ENCODE measurements at places on chromosomes 11 and 22.

DNA sequence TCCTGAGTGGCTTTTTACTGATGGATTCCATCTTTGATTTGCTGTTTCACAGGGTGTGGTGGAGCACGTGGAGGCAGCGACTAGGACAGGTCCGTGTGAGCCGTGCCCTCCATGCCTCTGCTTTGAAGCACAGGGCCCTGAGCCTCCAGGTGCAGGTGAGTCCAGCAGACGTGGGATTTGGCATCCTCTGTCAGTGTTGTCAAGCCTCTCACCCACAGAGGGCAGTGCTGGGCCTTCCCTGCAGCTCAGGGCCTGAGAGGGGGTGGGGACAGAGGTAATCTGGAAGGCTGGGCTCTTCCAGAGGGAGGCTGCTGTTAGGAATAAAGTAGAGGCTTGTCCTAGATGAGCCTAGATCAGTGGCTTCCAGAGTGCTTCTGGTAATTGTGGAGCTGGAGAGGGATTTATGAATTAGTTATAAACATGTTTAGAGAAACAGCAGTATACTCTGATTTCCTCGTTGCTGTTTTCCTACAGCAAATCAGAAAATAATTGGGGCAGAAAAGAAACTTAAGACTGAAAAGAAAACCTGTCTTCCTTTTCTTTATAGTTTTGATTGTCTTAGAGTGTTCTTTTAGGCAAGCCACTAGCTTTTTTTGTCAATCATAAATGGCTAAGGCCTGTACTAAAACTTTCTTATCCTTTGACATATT, 65.0 kb downstream of the SFI1 start:
- DNase-seq, result no peak

GRCh38 chr22:44561139-44561840, 63.3 kb upstream of the RTL6 start:
- DNase-seq, result no peak

GRCh38 chr22:36740716-36741115, 35.2 kb downstream of the IFT27 start:
- DNase-seq, result no peak

DNA sequence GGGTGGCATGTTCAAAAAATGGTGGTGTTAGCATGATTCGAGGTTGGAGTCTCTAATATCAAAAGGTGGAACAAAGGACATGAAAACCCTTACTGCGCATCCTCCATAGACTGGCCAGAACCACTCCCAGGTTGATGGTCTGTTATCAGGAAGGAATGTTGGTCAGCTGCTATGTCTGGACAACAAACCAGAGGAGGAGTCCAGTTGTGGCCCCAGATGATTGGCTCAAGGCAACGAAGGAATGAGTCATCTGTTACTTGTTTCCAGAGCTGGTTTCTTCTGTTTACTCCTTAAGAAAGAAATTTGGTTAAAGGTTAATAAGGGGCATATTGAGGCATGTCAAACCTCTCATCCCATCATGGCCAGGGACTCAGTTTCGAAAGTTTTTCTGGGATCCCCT, 56.8 kb upstream of the GRIA4 start:
- no peak for DNase-seq

GRCh38 chr11:74090701-74091100, 80.1 kb downstream of the C2CD3 start:
- no peak for DNase-seq

GRCh38 chr22:22369964-22370270, 125.3 kb downstream of the VPREB1 start:
- DNase-seq, result no peak

GRCh38 chr11:104713401-104713800, 184.9 kb downstream of the CASP12 start:
- no peak for DNase-seq

DNA sequence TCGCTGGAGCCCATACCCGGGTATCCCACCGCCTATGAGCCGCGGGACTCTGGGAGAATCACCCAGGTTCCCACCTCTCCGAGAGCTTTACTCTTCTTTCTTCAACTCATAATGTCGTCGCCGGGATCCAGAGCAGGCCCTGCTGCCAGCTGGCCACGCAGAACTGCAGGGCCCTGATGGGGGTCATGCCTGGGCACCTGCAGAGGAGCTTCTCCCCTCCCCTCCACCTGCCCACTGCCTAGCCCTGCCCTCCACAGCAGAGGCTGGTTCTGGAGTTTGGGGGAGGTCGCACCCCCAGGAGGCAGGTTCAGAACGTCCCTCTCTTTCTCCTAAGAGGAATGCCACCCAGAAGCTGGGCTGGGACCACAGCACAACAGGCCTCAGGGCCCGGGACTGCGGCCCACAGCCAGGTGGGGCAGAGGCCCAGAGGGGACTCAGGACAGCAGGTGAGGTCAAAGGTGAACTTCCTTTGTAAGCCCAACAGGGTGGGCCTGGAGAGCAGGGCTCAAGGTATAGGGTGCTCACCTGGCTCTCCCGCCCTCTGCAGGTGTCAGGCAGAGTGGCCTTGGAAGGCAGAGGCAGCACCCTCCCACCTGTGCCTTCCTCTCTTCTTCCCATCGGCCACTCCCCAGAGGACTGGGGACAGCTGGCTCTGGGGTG, 1.9 kb downstream of the SLC25A45 start:
- no peak for DNase-seq

DNA sequence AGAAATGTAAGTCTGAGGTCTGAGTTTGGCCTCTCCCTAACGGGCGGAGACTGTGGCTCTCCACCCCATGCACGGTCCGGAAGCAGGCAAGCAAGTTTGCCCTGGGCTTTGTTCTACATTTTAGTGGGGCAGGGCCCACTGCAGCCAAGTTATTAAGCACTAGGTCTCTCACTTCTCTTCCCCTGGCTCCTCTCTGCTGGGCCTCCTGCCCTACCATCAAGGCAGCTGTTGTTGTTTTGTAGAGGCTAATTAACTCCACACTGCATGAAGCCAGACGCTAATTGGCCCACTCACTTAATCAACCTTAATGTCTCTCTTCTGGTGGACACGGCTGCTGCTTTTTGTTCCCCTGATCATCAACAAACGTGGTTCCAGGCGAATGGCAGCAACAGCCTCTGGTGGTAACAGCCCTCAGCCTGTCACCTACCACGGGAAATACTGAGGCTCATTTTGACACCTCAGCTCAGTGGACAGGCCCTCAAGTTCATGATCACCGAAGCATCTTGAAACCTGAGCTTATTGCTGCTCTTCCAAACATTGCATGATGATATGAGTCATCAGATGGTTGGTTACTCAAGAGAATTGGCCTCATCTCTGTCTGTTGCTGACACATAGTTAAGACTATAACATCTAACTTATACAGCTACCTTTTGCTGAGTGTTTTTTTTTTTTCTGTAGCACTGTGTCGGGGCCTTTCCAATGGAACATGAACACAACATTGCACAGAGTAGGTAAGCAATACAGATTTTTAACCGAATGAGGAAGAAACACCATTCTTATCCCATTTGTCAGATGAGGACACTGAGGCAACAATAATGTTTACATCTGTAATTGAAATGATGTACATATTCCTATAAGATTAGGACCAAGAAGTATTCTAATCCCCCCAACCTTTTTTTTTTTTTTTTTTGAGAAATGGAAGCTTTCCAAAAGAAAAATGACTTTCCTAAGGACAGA, 20.8 kb upstream of the LMO2 start:
- no peak for DNase-seq

GRCh38 chr11:110759972-110760381, 47.7 kb upstream of the ARHGAP20 start:
- DNase-seq, result no peak

- DNase-seq, result no peak
Measured at GRCh38 chr11:66789097-66789890, 53.9 kb upstream of the RCE1 start.

DNA sequence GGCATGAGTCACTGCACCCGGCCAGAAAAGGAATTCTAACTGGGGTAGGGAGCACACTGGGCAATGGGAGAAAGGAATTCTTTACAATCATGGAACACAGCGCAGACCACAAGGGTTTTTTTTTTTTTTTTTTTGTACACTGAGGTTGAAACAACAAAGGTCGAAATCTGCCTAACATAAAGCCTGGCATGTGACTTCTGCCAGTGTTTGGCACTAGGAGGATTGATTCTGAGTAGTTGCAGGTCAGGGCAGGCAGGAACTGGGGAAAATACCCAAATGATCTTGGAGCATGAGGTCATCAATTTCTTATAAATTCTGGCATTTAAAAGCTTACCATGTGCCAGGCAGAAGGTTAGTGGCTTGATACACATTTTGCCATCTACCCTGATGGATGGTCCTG, 202.0 kb upstream of the SNX19 start:
- DNase-seq, result no peak

DNA sequence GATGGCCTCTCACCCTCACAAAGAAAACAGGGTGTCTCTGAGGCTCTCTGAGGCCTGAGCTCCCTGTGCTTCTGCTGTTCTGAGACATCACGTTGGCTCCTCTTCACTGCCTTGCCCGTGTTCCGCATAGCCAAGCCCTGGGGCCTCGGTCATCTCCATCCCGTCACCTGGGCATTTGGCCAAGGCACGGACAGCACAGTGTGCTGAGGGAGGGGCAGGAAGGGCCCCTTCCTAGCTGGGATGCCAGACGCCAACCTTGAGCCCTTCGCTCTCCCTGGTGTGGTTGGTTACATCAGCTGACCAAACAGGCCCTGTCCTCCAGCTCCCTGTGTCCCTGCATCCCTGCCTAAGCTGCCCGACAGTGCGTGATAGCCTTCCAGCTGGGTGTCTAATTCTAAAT, 25.9 kb downstream of the MOV10L1 start:
- no peak for DNase-seq

DNA sequence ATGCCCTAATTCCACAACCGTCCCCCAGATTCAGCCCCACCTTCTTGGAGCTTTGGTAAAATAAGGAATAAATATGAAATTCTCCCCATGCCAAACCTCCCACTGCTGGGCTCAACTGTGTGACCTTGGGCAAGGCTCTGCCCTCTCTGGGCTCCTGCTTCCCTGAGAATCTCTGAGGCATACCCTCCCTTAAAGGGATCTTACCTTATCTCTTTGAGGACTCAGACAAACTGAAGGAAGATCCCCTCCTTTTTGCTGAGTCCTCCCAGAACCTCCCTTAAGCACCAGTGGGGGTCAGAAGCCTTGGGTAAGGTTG, 2.7 kb downstream of the CD248 start:
- DNase-seq, result no peak

GRCh38 chr11:112343368-112344039, 82.8 kb upstream of the PLET1 start:
- DNase-seq, result no peak

- DNase-seq, result no peak
Measured at GRCh38 chr11:44777209-44778194, 50.7 kb downstream of the TSPAN18 start.

- no peak for DNase-seq
Measured at GRCh38 chr11:69369210-69369825, 75.4 kb downstream of the MYEOV start.

DNA sequence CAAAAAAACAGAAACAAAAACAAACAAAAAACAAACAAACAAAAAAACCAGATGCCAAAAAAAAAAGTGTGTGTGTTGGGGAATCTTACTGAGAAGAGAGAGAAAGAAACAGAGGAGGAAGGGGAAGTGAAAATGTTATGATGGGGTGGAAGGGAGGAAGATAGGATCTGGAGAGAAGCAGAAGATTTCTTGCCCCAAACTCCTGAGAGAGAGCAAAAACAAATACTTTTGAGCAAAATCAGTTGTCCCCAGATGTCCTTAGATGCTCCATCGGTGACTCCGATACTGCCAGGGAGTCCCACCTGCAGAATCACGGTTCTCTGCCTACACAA, 19.9 kb upstream of the GRAMD1B start:
- no peak for DNase-seq

DNA sequence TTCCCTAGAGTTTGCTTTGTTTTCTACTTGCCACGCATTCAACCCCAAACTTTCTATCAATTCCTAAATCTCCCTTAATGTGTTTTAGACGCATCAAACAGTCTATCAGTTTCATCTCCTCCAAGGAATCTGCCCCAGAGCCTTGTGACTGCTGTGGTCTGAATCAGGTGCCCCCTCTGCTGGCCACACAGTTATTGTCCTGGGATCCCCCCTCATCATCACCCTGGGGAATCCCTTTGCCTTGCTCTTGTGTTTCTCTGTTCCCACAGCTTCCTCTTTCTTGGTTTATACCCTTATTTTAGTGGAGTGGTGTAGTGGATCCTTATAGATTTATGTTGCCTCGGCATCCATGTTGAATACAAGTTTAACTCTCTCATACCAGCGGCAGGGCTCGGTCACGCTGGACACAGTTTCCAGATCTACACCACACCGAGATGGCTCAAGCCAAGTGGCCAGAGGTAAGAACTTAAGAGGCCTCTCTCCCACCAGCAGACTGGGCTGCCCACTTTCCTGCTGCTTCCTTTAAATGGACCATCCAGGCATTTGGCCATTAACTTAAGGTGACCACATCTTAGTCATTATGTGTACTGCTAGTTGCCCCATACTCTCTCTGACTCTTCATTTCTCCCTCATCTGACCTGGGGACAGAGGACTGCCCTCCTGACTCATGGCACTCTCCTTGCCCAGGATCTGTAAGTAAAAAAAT, 8.2 kb downstream of the UPB1 start:
- peak; percentile 20 for DNase-seq

DNA sequence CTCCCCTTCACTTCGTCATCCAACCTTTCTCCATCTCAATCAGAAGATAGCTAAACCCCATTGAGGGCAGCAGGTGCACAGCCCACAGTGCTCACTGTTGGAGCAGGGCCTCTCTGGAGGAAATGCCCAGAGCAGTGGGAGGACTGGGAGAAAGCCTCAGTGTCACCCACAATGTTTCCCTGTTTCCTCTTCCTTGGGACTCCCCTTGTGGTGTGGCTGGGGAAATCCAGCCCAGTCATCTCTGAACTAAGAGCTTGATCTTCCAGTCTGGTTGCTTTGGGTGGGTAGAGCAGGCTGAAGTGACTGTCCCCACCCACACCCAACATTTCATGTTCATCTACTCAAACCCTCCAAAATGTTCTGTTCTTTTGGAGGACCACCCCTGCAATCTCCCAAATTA, 29.8 kb upstream of the EED start:
- no peak for DNase-seq

DNA sequence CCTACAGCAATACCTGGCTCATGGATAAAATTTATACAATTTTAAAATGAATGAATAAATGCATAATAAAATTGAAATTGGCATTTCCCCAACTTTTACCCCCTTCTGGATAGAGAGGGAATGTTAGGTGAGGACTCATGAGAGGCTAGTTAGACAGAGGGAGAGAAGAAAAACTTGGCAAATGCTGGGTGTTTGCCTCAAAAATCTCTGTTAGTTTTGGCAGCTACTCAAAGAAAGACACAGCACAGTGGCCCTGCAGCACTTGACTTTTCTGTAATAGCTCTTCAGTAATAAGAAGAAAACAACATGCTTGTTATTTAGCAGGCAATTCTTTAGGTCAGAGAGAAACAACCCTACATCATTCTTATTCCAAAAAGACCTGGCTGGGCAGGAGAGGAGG, 20.7 kb upstream of the IZUMO1R start:
- DNase-seq, result no peak

DNA sequence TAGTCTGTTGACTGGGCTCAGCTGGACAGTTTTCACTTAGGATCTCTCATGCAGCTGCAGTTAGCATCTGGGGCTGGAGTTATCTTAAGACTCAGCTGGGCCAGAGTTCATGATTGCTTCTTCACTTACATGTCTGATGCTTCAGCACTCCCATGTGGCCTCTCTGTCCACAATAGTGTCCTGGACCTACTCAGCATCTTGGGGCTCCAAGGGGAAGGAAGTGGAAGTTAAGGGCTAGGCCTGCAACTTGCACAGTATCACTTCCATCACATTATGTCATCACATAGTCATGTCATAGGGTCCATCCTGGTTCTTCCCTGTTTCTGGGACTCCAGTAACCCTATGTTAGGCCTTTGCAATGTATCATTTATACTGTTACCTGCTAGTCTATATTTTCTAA, 115.9 kb downstream of the C11orf65 start:
- DNase-seq, result no peak

GRCh38 chr11:113184498-113184897, 129.9 kb upstream of the TTC12 start:
- DNase-seq, result no peak

GRCh38 chr11:283405-284104, 5.3 kb downstream of the NLRP6 start:
- DNase-seq, result no peak
